ENCODE measurements at places on chromosomes 13 and 19.

- DNase-seq, result no peak
These were observed 67.1 kb downstream of the NUFIP1 start for GRCh38 chr13:44921931-44922758.

DNA sequence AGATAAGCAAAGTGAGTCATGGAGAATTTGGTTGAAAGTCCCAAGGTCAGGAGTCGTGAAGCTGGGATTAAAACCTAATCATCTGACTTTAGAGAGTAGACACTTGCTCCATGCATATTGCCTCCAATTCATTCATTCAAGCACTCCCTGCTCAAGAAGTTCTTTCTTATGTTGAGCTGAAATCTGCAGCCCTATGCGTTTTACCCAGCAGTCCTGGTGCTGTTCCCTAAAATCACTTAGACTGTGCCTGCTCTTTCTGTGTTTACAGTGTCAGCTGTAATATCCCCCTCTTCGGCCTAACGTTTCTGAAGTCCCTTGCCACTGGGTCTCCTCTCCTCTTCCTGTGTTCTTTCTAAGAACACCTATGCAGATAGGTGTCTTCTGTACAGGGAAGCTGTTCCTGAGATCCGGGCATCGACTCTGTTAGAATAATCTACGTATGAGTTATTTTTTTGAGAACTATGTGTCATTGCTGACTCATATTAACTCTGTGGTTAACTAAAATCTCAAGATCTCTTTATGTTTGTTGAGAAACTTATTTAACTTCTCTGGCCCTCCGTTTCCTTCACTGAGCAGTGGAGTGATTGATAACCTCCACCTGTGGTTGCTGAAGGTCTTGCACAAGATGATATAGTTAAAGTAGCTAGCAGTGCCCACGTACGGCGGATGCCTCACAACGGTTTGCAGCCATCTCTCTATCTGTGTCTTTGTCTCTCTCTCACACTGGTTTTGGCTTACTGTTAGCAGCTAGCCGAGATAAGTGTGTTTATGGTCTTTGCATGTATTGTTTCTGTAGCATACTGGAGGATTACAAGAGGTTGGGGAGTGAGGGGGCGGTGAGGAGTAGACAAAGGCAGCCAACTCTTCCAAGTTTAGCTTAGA lies 4.7 kb downstream of the ALOX5AP start:
- DNase-seq, result peak; percentile 39

DNA sequence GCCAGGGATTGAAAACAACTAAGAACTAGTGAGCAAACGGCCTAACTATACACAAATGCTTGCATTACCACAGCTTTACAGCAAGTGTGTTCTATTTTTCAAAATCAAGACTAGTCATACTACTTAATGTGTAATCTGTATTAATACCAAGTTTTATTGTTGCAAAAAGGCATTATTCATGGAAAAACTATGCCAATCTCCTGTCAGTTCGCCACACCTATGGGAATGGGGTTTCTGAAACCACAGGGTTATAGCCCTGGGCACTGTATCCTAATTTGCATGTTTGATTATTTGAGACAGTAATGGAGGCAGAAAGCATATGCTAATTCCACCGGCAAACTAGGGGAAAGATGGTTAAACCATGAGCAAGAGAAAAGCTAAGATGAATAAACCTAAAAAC lies 14.3 kb downstream of the GAS6 start:
- no peak for DNase-seq

- no peak for DNase-seq
These were observed 77.4 kb downstream of the CYSLTR2 start for GRCh38 chr13:48731001-48731658.

DNA sequence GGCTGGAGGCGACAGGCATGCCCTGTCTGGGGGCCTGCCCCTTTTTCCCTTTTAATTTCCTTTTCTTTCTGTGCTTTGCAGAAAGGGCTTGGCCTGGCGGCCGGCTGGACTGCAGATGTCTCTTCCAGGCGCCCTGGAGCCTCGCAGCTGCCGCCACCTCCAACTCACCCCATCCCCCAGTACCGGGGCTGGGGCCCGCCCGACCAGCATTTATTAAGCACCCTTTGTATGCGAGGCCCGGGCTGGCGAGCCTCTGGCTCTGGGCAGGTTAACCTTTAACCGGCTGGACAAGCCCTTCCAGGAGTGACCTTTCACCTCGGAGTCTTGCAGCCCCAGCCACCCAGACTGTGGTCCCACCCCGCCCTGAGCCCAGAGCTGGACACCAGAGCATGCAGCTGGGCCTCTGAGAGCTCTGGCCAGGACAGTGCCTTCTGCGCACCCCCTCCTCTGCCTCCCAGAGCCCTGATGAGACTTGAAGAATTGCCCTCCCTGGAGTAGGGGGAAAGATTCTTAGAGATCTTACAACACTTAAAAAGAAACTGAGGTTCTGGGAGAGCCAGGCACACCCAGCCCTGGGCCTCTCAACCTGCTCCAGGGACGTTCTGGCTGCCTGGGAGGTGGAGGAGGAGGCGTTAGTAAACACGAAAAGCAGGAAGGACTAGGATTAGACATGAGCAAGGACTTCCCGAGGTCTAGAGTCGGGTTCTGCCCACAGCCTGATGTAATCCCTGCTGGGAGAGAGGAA lies 1.1 kb upstream of the NR2F6 start:
- DNase-seq, result no peak

DNA sequence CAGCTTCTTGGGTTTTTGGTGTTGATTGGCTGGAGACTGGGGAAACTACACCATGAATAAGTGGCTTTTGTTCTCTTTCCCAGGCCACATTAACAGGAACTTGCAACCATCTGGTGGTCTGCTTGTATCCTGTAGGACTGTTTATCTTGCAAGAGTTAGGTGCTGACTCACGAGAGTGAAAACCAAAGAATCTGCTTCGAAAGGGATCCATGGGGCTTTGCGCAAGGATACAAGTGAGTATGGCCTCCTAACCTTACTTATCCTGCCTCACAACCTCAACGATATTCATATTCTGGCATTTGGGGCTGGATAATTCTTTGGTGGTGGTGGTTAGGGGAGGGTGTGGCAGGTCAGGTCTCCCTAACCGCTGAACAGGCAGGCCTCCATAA lies 4.7 kb upstream of the SIGLECL1 start:
- no peak for DNase-seq

GRCh38 chr13:98315466-98315865 lies 138.4 kb upstream of the RNF113B start:
- no peak for DNase-seq

DNA sequence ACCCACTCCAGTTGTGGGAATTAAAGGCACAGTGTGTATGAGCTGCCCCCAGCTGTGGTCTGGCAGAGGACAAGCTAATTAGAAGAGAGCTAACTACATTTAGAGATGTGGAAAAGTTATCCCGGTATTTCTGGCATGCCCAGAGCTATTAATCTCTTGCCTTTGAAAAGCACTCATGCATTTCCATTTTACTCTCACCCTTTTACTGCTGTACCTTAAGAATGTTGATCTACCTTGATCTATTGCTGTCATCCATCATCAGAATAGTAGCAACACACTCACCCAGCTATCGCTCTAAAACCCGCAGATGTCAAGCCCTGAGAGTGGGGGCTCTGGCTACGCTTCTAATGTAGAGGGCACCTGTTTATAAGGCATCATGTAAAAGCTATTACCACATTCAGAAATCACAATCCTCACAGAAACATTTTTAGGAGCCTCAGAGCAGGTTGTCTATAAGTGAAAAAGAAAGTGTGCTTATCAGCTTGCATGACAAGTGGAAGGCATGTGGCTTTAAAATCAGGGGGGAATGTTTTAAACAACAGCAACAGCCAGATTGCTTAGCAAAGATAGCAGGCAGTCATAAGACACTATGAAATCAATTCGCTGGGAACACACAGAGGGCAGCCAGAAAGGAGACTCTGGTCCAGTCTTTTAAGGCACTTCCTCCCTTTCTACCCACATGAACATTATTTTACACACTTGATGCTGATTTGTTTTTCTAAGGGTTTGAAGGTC lies 224.2 kb upstream of the IRS2 start:
- DNase-seq, result no peak

- DNase-seq, result no peak
These were observed 5.7 kb downstream of the SHISA7 start for GRCh38 chr19:55437410-55437809.

- no peak for DNase-seq
These were observed at the start of gene CAMSAP3 for GRCh38 chr19:7595466-7596133. Gene CAMSAP3, plus strand, starts transcription at chr19:7595863. Its CDS starts 140 bp downstream, at chr19:7596003.

- DNase-seq, result no peak
These were observed 24.0 kb downstream of the GRIN2D start for GRCh38 chr19:48417421-48417820.

GRCh38 chr13:110162053-110162452 lies 144.9 kb downstream of the COL4A1 start:
- DNase-seq, result no peak

GRCh38 chr19:16316506-16316882 lies 8.1 kb upstream of the KLF2 start:
- DNase-seq, result no peak

DNA sequence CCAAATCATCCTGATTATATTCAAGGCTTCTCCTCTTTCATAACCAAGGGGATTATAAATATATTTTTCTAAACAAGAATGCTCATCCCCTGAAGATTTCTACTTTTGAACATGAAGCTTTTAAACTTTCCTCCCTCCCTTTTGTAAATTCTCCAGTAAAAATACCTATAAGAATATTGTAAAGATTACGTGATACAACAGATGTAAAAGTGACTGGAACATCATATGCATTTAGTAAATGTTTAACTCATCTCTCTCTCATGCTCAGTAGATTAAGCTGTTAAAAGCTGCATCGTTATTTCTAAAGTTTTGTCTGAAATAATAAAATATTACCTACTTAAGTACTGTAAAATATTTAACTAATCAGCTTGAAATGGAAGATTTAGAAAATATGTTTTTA lies 281.1 kb downstream of the SPRY2 start:
- DNase-seq, result no peak

DNA sequence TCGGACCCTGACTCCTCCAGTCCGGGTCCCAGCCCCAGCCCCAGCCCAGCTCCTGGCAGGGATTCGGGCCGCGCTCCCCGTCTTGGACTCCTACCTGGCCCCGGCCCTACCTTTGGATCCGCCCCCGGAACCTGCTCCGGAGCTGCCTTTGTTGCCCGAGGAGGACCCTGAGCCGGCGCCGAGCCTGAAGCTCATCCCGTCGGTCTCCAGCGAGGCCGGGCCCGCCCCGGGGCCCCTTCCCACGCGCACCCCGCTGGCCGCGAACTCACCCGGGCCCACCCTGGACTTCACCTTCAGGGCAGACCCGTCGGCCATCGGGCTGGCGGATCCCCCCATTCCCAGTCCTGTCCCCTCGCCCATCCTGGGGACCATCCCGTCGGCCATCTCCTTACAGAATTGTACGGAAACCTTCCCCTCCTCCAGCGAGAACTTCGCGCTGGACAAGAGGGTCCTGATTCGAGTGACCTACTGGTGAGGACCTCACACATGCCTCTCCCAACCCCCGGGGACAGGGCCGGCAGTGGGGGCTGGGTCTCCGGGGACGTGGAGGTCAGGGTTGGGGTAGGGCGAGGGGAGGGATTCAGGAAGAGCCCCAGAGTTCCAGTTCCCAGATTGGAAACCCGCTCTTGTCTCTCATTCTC lies 732 bp downstream of the SELENOV start:
- DNase-seq, result no peak

- no peak for DNase-seq
These were observed 300.3 kb downstream of the FOXO1 start for GRCh38 chr13:40366119-40366518.

Measured in T-cell (primary cell).